Activated T-cell treated with anti-CD3 and anti-CD28 coated beads for 1 hour (primary cell): ENCODE measurements at places on chromosomes 7 and 10.

GRCh38 chr7:130021105-130021834 is 29.9 kb downstream of the ZC3HC1 start:
- no peak for DNase-seq

DNA sequence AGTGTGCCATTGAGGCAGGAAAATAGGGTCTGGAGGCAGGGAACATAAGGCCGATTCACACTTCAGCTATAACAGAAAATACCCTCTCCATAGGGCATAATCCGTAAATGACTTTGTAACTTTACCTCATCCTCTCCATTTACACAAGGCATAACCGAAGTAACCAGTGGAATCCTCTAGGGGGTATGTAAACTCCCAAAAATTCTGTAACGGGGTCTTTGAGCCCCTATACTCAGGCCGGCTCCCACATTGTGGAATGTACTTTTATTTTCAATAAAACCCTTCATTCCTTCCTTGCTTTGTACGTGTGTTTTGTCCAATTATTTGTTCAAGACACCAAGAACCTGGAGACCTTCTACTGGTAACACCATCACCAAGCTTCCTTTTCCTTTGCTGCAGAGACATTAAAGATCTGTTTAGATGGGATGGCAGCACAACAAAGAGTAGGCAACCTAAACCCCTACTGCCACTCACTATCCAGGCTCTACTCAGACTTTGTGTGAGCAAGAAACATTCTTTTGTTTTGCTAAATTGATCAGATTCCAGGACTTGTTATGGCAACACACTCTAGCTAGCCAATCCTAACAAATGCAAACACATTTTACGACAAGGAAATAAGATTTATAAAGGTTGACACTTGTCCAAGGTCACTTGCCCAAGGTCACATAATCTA is 99.3 kb downstream of the DGKI start:
- no peak for DNase-seq

GRCh38 chr10:32347363-32348022 is 535 bp upstream of the EPC1 start:
- DNase-seq: no peak

- DNase-seq: no peak
These were observed 370.8 kb downstream of the GRID1 start for GRCh38 chr10:85995791-85996190.

GRCh38 chr10:14358886-14359573 is 28.3 kb upstream of the FRMD4A start:
- no peak for DNase-seq

- no peak for DNase-seq
These were observed 130.3 kb upstream of the POT1 start for GRCh38 chr7:125059861-125060456.

DNA sequence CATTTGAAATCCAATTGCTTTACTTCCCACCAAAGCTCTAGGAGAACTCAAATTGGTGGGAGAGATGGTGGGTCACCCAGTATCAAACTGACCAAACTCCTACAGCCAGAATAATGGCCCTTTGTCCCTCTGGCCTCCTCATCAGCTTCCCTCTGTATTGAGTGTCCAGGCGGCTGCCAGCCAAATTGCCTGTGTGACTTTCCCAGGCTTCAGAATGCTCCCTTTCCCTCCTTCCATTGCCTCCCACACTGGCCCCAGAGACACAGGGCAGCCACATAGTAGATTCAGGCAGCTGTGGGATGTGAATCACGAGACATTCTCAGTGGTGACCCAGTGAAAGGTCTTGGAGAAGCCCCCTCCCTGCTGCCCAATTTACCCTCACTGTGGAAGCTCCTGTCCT is 12.7 kb upstream of the VDAC2 start:
- DNase-seq: no peak

DNA sequence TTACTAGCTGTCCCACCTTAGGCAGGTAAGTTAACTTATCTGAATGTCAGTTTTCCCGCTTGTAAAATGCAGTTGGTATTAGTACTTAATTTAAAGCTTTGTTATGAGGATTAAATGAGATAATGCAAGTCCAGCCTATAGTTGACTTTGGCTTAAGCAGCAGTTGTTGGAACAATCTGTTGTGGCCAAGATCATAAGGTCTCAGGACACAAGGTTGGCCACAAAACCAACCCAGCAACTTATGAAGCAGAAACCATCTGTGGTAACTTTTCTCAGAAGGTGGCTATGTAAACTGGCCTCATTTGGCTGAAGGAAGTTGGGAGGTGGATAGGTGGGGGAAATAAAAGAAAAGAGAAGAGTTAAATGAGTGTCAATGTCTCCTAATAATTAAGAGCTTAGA is 29.4 kb downstream of the ENTPD1 start:
- no peak for DNase-seq

DNA sequence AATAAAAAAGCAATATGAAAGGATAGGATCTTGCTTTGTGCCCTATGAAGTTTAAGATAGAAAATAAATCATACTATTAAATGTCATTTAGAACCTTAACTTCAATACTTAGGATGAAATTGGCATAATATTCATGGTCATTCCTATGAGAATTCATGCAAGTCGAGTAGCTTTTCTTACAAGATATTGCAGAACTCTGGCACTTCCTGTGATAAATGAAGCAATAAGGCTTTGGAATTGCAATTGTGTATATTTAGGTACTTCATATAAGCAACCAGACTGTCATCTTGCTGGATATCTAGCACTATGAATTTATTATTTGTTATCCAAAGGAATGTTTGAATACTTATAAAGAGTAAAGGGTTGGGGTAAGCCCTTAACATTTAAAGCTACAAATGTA is 116.5 kb downstream of the ZNF438 start:
- no peak for DNase-seq

GRCh38 chr7:64630496-64630895 is 35.4 kb upstream of the ZNF107 start:
- no peak for DNase-seq

- no peak for DNase-seq
These were observed 255.5 kb downstream of the MAD1L1 start for GRCh38 chr7:1977059-1977875.

DNA sequence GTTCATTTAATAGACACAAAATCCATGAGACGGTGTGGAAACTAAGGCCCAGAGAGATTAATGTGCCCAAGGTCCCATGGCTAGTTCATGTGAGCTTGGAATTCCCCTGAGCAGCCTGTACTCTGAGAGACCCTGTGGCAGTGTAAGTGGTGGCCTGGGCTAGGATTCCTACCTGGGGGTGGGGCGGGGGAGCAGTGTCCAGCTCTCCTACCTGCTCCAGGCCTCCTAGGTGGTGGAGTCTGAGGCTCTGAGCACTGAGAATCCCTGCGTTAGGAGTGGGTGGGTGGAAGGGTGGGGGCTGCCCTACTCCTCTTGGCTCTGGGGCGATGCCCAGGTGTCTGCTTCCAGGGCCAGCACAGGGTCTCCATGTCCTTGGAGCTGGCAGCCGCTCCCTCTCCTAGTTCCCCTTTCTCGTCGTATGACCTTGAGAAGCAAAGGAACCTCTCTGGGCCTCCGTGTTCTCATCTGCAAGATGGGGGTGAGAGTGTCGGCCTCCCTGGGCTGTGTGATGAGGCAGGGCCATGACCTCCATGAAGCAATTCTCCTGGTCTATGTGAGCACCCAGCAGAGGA is 2.5 kb downstream of the SNCG start:
- no peak for DNase-seq

- DNase-seq: no peak
These were observed 506.8 kb upstream of the COBL start for GRCh38 chr7:51823437-51823836.

- DNase-seq: no peak
These were observed 316.0 kb downstream of the GFRA1 start for GRCh38 chr10:115957012-115957399.

- DNase-seq: no peak
These were observed 73.8 kb upstream of the SLF2 start for GRCh38 chr10:100838986-100839385.

GRCh38 chr10:100341953-100342626 is 4.9 kb upstream of the SCD start:
- DNase-seq: peak; percentile 10

DNA sequence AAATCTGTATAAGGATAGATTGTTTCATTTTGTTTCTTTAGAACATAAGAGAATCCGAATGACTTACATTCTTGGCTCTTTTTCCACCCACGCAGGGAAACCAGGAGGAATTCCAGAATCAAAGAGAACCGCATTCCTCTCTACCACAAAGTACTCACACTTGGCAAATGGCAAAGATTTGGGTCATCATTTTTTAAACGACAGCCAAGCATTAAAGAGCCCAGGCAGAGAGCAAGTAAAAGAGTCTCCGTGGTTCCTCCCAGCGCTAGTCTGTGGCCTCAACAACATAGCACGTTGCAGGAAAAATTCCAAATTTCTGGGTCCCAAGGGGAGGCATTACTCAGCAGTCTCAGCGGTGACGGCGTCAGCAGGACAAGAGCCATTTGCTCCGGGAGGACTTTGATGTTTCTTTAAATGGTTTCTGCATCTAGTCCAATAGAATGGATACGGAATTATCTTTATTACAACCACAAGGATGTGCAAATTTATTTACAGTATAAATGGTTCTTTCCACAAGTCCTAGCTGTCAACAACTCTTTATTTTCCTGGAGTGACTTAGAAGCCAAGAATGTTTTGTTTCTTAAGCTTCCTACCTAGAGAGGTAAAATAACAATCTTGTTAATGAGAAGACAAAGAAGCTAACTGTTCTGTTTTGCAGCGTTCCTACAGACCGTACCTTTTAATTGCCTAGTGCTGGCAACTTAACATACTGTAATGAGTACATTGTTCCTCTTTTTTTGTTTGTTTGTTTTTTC is 232.5 kb downstream of the SKIDA1 start:
- no peak for DNase-seq

GRCh38 chr10:6211341-6211670 is 8.6 kb downstream of the PFKFB3 start:
- DNase-seq: no peak

GRCh38 chr10:9858816-9859215 is 1158.9 kb upstream of the CELF2 start:
- DNase-seq: no peak

DNA sequence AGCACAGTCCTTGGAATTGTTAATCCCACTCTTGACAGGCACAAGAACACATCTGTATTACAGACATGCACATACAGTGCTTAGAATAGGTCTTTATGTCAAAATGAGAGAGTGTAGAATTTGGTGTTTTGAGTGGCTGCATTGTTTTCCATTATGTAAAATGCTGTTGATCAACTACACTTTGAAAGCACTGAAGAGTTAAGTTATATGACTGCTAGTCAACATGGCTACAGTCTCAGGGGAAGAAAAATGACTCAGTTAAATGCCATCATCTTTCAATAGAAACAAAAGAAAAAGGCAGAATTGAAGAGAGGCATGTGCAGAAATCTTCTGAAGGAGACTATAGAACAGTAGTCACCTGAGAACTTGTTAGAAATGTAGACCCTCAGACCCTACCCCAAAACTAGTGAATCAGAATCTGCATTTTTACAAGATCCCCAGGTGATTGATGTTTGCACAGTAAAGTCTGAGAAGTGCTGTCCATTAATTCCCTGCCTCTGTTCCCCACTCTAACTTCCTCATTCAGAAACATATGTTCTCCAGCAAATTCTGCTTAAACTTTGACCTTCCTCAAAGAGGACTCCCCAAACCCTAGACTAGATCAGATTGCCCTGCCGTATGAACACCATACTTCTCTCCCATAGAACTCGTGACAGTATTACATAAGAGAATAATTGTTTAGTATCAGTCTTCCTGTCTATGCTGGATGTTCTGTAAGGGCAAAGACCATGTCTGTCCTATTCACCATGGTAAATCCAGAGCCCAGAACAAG is 16.0 kb downstream of the SND1 start:
- DNase-seq: no peak

DNA sequence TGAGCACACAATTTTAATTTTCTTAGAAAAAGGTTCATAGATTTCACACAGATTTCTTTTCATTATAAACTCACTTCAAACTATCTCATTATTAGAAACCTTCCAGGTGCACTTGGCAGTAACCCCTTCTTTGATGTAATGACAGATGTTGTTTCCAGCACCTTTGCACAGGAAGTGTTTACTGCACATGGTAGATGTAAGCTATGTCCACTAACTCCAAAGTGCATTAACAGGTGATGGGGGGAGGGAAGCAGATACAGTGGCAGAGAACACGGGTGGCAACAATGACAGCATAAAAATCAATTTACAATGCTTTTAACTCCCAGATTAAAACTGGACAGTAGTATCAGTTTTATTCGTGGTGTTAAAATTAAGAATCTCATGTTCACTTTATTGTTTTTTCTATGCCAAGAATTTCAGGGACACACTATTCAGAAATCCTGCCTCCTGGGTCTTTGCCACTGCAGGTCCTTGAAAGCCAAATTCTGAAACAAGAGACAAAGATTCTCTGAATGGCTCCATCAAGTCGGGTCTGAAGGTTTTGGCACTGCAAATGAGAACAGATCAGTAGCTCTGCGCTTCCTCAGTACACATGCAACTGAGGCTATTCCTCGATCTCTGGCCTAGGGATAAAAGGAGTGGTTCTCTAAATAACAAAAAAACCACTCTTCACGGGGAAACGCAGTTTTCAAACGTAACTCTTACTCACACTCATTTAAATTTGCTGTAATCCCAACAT is 187.7 kb downstream of the JAZF1 start:
- no peak for DNase-seq

DNA sequence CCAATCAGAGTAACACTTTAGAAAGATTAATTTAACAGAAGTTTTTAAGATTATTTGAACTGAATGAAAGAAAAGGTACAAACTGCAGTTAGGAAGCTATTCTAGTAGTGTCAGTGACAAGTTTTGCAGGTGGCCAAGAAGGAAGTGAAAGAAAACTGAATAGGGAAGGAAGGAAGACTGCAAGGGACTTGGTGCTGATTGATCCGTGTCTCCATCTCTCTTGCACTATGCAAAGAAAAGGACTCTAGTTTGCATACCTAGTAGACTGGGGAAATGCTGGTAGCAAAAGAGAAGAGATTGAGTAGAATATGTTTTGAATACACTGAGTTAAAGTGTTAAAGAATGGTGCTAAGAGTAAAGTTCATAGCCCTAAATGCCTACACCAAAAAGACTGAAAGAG is 33.0 kb downstream of the OR6V1 start:
- no peak for DNase-seq

- DNase-seq: no peak
These were observed 493.2 kb upstream of the AUTS2 start for GRCh38 chr7:69105092-69105491.

DNA sequence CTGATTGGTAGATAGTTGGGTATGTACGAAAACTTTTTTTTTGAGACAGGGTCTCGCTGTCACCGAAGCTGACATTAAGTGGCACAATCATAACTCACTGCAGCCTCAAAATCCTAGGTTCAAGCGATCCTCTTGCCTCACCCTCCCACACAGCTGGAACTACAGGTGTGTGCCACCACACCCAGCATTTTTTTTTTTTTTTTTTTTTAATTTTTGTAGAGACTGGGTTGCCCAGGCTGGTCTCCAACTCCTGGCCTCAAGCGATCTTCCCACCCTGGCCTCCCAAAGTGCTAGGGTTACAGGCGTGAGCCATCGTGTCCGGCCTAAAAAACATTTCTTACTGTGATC is 1.5 kb upstream of the LRRC27 start:
- DNase-seq: no peak

GRCh38 chr7:91492317-91492716 is 228.1 kb downstream of the FZD1 start:
- DNase-seq: no peak
